CD4-positive, alpha-beta T cell (primary cell): ENCODE measurements at places on chromosomes 5 and 9. TPM values are rescaled to one million over a fixed set of nuclear protein-coding genes. Genes with fewer than 3 reads are reported as not detected.

GRCh38 chr9:2616692-2617377, 4.8 kb upstream of the VLDLR start:
- DNase-seq = no peak
- no peak overlapping the region for H3K27ac ChIP-seq
- H3K36me3 ChIP-seq = no peaks in the 10 kb centered on the region
- no peak overlapping the region for H3K4me3 ChIP-seq

Gene PLCXD3
- not detected for total RNA-seq

DNA sequence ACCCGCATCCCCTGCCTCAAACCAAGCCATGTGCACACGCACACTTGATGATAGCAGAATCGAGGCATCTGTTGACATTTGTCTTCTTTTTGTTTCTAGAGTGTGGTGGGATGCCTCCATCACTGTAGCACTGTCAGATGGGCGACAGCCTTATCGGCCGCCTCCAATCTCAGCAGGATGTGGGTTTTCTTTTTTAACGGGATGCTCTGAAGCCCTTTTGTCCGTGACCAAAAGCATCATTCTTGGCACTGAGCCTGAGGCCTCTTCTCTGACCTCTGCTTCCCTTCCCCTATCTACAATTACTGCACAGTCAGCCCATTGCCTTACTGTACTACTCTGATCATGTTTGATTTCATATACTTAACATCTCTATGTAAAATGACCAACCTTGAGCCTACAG, 78.3 kb downstream of the LMNB1 start:
- peak overlapping the region; percentile 23 for H3K27ac ChIP-seq
- DNase-seq = peak; percentile 51
- no peaks in the 10 kb centered on the region for H3K27me3 ChIP-seq
- H3K4me3 ChIP-seq = no peak overlapping the region
- peaks cover 42% of the 10 kb centered on the region for H3K4me1 ChIP-seq

Gene ZNF782
- 4.9 TPM for total RNA-seq

GRCh38 chr9:84303061-84303460, 37.5 kb downstream of the SLC28A3 start:
- DNase-seq = no peak
- no peaks in the 10 kb centered on the region for H3K36me3 ChIP-seq
- no peaks in the 10 kb centered on the region for H3K27me3 ChIP-seq

- H3K27ac ChIP-seq = no peak overlapping the region
- H3K36me3 ChIP-seq = no peaks in the 10 kb centered on the region
- no peaks in the 10 kb centered on the region for H3K4me1 ChIP-seq
- H3K27me3 ChIP-seq = no peaks in the 10 kb centered on the region
Measured at GRCh38 chr5:83169571-83170337, 92.4 kb downstream of the XRCC4 start.

DNA sequence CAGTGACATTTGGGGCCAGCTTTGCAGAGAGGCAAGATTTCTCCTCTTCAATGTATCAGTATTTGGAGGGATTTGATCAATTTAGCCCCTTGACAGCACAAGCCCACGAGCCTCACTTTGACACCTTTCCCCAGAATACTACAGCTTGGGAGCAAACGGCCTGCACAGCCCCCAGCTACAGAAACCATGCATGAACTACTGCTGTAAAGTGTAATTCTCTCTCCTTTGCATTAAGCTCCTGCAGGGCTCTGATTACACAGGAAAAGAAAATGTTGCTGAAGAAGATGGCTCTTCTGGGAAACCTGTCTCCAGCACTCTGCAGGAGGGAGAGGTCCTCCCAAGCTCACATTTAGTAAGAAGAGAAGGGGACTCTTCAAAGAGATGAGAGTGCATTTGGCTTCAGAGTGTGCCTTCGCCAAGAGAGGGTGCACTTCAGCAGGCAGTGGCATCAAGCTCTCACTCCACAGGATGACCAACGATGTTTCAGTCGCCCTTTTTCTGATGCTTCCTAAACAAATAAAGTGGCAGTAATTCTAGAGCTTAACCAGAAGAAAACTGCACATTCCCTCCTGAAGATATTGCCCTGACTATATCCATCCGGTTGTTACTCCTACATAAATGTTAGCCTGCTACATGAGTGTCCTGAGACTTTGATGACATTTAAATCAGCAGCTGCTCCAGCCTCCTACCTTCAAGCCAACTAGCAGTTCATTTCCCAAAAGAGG, 272.2 kb downstream of the AUH start:
- no peak for DNase-seq
- no peak overlapping the region for H3K27ac ChIP-seq
- no peaks in the 10 kb centered on the region for H3K27me3 ChIP-seq
- H3K4me1 ChIP-seq = no peaks in the 10 kb centered on the region
- no peak overlapping the region for H3K4me3 ChIP-seq

DNA sequence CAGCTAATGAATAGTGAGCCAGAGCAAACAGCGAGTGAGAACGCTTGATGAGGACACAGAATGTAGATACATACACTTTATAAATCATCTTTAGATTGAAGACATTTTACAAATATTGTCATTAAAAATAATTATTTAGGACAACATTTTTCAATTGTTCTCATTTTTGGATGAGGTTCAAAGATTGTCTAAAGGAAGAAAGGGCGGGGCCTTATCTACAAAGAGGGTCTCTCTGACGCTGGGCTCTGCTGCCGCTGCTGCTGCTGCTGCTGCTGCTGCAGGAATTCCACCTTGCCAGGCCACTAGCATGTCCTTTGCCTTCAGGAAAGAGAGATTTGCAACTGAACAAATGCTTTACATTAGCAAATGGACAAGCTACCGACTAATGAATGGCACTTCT, 220.7 kb upstream of the TMEM161B start:
- no peak overlapping the region for H3K4me3 ChIP-seq
- DNase-seq = no peak
- no peaks in the 10 kb centered on the region for H3K36me3 ChIP-seq
- H3K27ac ChIP-seq = no peak overlapping the region
